Fibroblast of skin of left quadriceps (primary cell): ENCODE measurements at places on chromosomes 5 and 9.

DNA sequence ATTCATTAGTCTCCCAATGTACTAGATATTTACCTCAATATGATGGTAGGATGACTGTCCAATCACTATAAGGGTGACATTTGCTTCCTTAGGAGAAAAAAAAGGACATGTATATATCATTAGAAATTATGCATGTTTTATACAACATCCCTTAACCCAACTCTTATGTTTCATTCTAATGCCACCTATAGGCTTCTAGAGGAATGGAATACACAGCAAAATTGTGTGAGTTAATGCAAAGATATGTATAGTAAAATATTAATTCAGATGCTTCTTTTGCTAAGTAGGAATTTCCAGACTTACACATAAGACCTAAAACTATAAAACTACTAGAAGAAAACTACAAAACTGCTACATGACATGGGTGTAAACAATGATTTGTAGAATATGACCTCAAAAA, 3.5 kb downstream of the PRXL2C start:
- DNase-seq = peak; percentile 15

- peak; percentile 95 for DNase-seq
Observed at GRCh38 chr5:6712577-6713273, 507 bp upstream of the TENT4A start.

DNA sequence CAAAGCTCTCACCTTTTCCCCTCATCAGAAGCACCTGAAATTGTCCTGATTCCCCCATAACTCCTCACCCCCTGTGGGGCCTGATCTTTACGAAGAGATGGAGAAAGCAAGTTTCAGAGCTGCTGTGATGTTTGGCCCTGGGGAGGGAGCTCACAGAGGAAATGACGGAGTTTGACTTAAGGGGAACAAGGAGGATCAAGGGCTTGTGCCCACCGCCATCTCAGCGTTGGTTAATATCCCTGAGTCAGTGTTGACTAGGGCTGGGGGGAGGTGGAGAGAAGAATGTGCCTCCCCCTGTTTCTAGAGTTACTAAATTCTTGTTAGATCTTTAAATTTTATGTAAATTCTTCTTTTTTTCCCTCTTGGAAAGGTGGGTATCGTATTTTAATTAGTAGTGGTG, 27.8 kb downstream of the FGF18 start:
- peak; percentile 20 for DNase-seq

DNA sequence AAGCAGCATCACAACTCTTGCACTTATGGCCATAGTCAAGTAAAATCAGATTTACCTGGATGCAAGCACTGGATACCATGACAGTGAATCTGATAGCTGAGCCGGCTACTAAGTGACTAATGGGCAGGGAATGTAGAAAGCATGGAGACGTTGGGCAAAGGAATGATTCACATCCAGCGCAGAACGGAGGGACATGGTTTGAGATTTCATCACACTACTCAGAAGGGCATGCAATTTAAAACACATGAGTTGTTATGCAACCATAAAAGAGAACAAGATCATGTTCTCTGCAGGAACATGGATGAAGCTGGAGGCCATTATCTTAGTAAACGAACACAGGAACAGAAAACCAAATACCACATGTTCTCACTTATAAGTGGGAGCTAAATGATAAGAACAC, 169.1 kb upstream of the PIK3R1 start:
- DNase-seq = peak; percentile 99

GRCh38 chr5:111856876-111857466, 100.0 kb upstream of the NREP start:
- DNase-seq = no peak

GRCh38 chr5:92265804-92266203, 882.7 kb upstream of the ARRDC3 start:
- DNase-seq = no peak

DNA sequence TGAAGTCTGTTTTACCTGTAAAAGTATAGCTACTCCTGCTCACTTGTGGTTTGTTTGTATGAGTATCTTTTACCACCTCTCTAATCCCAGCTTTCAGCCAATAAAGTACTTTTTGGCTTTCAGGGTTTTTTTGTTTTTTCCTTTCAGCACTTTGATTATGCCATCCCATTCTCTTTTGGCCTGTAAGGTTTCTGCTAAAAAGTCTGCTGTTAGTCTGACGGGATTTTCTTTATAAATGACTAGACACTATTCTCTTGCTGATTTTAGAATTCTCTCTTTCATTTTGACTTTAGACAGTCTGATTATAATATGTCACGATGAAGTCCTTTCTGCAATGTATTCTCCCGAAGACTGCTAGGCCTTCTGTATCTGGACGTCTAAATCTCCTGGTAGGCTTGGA, 37.2 kb downstream of the TEX10 start:
- no peak for DNase-seq

DNA sequence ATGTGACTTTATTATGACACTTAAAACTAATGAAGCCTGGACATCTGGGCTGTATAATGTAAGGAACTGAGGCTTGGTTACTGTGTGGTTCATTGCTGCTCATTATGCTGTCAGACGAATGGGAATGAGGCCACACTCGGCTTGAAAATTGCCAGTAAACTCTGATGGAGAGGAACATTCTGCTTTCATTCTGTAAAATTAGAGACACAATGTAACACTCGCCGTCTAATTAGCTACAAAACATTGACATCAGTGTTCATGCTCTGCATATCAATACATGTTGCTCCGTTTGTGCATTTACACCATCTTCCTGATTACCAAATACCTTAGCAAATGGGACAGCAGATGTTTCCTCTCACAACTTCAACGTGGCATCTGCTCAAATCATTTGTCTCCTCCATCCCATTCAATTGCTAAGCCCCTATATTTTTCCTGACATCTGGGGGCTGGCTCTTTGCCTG, 133.0 kb downstream of the SLC28A3 start:
- DNase-seq = peak; percentile 25

GRCh38 chr5:96984506-96985192, 48.8 kb downstream of the LNPEP start:
- no peak for DNase-seq

DNA sequence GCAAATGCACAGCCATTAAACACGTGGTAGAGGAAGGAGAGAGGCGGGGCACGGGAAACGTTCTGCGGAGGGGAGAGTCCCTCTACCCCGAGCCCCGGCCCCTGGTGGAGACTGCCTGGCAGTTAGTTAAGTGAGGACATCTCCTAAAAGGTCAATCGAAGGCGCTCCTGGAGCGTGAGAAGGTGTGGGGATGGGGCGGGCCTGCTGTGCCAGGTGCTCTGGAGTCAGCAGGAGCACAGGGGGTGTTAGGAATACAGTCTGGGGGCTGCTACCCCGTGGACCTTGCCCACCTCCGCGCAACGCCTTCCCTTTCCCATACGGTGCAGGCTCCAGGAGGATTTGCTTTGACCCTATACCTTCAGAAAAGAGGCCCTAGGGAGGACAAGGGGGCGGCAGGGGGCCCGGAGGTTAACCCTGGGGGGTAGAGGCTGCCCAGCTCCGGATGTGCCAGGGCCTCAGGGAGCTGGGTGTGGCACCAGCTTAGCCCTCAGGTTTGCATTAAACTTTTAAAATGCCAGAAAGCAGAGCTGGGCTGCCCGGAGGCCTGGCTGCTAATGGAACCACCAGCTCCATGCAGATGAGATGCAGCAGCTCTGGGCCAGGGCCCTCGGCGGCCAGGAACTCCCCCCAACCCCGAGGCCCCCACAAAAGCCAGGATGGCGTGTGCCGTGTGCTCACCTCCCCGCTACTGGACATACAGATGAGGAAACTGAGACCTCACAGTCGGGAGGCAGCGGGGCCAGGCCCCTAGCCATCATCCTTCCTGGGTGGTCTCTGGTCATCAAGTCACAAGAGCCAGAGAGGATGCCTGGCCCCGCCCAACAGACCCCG, 39.2 kb downstream of the NACC2 start:
- DNase-seq = no peak

- DNase-seq = no peak
Observed at GRCh38 chr9:131045300-131046092, 36.5 kb downstream of the LAMC3 start.

GRCh38 chr9:18730241-18730640, 256.3 kb downstream of the ADAMTSL1 start:
- no peak for DNase-seq

GRCh38 chr9:94649100-94649819, 9.9 kb upstream of the FBP1 start:
- no peak for DNase-seq

GRCh38 chr5:77844373-77844622, 68.2 kb upstream of the TBCA start:
- no peak for DNase-seq

- DNase-seq = peak; percentile 73
Observed at GRCh38 chr5:38672059-38672788, 115.8 kb upstream of the LIFR start.

GRCh38 chr5:29240379-29240778, 1953.1 kb upstream of the CDH6 start:
- DNase-seq = no peak

GRCh38 chr5:88707216-88707965, 175.6 kb downstream of the MEF2C start:
- DNase-seq = no peak

DNA sequence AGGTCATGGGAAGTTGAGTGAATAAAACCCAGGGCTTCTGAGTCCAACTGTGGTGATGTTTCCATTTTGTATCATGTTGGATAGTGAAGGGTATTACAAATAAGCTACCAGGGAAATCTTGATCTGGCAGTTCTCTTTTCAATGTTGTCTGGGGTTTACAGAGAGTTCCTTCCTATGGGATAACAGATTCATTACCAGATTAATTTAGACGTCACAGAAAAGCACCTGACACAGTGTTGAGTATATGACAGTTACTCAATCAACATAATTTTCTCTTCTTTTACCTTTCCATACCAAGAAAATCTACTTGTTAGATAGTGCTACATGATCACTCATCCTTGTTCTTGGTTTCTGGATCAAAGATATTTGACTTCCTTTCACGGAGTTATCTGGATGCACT, 270.9 kb downstream of the ACTL7B start:
- DNase-seq = no peak

- no peak for DNase-seq
Observed at GRCh38 chr5:80837679-80838078, 122.5 kb upstream of the RASGRF2 start.
